ENCODE measurements at places on chromosomes 16 and 17. TPM values are rescaled to one million over a fixed set of nuclear protein-coding genes. Genes with fewer than 3 reads are reported as not detected.

DNA sequence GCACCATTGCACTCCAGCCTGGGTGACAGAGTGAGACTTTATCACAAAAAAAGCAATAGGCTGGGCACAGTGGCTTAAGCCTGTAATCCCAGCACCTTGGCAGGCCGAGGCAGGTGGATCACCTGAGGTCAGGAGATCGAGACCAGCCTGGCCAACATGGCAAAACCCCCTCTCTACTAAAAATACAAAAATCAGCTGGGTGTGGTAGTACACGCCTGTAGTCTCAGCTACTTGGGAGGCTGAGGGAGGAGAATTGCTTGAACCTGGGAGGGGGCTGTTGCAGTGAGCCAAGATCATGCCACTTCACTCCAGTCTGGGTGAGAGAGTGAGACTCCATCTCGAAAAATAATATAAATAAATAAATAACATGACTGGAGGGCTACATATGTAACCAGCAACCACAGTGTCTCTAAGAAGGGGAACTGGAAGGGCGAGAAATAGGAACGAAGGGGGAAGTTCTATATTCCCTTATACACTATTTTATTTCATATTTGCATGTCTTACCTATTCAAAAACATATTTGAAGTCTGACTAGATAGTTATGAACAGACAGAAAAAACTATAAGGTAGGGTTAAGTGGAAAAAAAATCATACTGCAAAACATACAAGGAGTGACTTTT is 25.9 kb downstream of the MYH11 start:
- no peak for DNase-seq

DNA sequence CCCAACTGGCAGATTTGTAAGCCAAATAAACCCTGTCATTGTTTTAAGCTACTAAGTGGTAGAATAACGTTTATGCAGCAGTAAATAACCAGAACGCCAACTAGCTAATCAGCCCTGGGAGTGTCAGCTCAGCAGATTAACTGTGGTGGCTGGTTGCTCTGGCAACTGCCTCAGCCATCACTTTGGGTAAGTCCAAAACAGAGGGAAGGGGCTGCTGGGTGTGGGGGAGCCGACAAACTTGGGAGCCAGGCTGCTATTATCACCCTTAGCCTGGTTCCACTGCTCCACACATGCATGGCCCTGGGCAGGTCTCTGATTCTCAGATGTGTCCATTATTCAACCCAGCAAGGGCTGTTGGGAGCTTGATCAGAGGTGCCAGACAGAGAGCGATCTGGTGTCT is 22.2 kb upstream of the RHOT1 start:
- H3K27me3 ChIP-seq, result no peaks in the 10 kb centered on the region
- no peak for DNase-seq
- H3K4me1 ChIP-seq, result no peaks in the 10 kb centered on the region
- no peak overlapping the region for H3K4me3 ChIP-seq

DNA sequence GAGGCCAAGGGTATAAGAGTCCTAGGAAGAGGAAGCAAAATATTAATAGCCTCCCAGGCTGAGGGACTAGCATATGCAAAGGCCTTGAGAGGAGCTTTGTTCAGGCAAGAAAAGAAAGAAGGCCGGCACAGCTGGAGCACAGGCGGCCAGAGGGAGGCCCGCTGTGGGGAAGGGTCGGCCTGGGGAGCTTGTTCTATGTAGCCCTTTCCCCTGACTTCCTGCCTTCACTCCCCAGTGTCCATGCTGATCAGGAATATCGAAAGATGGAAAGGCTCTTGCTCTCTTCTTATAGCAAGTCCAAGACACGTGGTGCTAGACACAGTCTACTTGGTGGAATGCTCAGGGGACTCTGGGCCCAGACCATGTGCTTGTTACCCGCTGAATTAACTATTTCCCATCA is 27.4 kb upstream of the HAS3 start:
- no peak overlapping the region for H3K4me3 ChIP-seq
- H3K27ac ChIP-seq, result no peak overlapping the region

GRCh38 chr16:19666477-19666876 is 51.5 kb downstream of the KNOP1 start:
- no peaks in the 10 kb centered on the region for H3K27me3 ChIP-seq
- H3K36me3 ChIP-seq, result no peaks in the 10 kb centered on the region
- DNase-seq, result no peak

GRCh38 chr17:7992516-7992915 is 9.9 kb upstream of the GUCY2D start:
- no peak overlapping the region for H3K27ac ChIP-seq
- H3K27me3 ChIP-seq, result no peaks in the 10 kb centered on the region
- DNase-seq, result no peak
- H3K36me3 ChIP-seq, result no peaks in the 10 kb centered on the region

- no peaks in the 10 kb centered on the region for H3K27me3 ChIP-seq
- H3K4me1 ChIP-seq, result no peaks in the 10 kb centered on the region
- no peak for DNase-seq
- H3K4me3 ChIP-seq, result no peak overlapping the region
Observed at GRCh38 chr16:48098472-48098871, 57.3 kb downstream of the ABCC12 start.

DNA sequence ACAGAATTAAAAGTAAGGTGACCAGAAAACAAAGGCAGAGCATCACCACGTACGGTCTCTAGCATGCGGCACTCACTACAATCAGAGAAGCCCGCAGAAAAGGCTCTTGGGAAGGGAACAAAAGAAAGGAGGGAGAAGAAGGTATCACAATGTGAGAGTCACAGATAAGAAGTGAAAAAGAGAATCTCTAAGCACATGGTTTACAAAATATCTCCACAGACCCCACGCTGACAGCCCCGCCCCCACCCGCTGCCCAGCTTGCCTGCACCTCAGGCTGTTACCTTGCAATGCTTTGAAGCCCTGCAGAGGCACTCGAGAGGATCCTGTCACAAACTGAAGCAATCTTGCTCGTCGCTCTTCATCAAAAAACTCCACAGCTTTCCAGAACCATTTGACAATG is 40.5 kb downstream of the CEP95 start:
- peaks cover 94% of the 10 kb centered on the region for H3K36me3 ChIP-seq
- no peak overlapping the region for H3K4me3 ChIP-seq
- no peaks in the 10 kb centered on the region for H3K27me3 ChIP-seq
- H3K4me1 ChIP-seq, result no peaks in the 10 kb centered on the region
- no peak overlapping the region for H3K27ac ChIP-seq
- DNase-seq, result no peak

DNA sequence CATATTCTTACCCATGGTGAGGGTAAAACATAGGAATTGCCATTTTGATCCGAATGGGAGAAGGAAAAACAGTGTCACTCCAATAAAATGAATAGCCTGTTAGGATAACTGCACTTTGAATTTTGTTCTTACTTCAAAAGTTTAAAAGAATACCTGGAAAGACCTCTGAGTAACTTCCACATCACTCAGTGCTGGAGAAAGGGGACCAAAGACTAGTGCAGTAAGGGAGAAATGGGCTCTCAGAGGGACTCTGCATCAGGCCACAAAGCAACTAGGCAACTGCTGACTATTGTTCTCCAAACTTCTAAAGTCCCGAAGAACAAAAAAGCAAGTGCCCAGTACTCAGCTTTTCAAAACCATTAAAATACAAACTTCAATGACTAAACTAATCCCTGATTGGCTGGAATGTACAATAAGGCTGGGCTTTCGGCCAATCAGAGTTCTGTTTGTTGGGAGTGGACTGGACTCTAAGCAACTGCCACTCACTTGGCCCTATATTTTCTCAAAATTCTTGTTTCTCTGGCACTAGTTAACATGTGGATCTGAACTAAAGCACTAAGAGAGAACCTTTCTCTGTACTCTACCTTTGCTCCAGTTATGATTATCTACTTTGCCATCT is 6.2 kb downstream of the DNAJC7 start:
- no peak for DNase-seq
- no peak overlapping the region for H3K27ac ChIP-seq
- no peaks in the 10 kb centered on the region for H3K27me3 ChIP-seq
- H3K36me3 ChIP-seq, result no peaks in the 10 kb centered on the region

DNA sequence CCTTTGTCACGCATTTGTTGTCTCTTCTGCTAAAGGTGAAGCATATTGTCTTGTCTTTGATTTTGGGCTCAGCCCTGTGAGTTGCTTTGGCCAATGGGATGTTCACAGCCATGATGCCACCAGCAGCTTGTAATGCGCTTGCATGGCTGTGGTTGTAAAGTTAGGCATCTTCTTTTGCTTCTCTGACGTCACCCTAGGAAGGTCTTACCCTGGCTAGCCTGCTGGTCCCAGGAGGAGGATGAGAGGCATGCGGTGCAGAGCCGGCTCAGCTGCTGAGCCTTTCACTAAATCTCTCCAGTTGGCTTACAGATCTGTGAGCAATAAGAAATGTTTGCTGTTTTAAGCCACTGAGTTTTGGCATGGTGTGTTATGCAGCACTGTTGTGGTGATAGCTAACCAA is 40.8 kb downstream of the IRX6 start:
- no peaks in the 10 kb centered on the region for H3K27me3 ChIP-seq
- H3K36me3 ChIP-seq, result no peaks in the 10 kb centered on the region
- peaks cover 6% of the 10 kb centered on the region for H3K4me1 ChIP-seq
- DNase-seq, result no peak
- H3K27ac ChIP-seq, result no peak overlapping the region

DNA sequence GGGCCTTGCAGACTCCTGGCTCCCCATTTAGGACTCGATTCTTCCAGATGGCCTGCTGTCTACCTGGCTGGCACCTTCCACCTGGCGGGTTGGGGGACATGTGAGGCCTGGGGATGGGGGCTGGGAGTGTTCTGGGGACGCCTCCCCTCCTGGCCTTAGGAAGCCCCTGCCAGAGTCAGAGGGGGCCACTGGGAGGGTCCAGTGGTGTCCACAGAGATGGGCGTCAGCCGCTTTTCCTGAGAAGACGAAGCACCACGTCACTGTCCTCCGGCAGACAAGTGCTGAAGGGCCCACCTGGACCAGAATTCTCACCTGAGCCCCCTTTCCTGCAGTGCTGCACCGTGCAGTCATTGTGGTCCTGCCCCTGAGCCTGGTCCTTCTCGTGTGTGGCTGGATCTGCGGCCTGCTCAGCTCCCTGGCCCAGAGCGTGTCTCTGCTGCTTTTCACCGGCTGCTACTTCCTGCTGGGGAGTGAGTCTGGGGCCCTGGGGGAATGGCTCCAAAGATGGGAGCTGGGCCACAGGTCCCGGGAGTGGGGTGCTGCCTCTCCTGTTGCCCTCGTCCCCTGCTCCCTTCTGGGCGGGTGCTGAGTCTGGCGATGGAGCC is 2.9 kb downstream of the TMEM235 start:
- H3K27me3 ChIP-seq, result peaks cover 33% of the 10 kb centered on the region
- no peaks in the 10 kb centered on the region for H3K4me1 ChIP-seq
- H3K27ac ChIP-seq, result no peak overlapping the region
- DNase-seq, result no peak
- no peaks in the 10 kb centered on the region for H3K36me3 ChIP-seq

GRCh38 chr17:82301300-82301915 is 16.0 kb downstream of the CD7 start:
- H3K27ac ChIP-seq, result no peak overlapping the region
- no peaks in the 10 kb centered on the region for H3K36me3 ChIP-seq
- no peak for DNase-seq
- H3K4me3 ChIP-seq, result no peak overlapping the region

GRCh38 chr16:73845238-73846006 is 451.2 kb upstream of the PSMD7 start:
- H3K27ac ChIP-seq, result no peak overlapping the region
- H3K27me3 ChIP-seq, result no peaks in the 10 kb centered on the region
- no peaks in the 10 kb centered on the region for H3K36me3 ChIP-seq
- no peak for DNase-seq

DNA sequence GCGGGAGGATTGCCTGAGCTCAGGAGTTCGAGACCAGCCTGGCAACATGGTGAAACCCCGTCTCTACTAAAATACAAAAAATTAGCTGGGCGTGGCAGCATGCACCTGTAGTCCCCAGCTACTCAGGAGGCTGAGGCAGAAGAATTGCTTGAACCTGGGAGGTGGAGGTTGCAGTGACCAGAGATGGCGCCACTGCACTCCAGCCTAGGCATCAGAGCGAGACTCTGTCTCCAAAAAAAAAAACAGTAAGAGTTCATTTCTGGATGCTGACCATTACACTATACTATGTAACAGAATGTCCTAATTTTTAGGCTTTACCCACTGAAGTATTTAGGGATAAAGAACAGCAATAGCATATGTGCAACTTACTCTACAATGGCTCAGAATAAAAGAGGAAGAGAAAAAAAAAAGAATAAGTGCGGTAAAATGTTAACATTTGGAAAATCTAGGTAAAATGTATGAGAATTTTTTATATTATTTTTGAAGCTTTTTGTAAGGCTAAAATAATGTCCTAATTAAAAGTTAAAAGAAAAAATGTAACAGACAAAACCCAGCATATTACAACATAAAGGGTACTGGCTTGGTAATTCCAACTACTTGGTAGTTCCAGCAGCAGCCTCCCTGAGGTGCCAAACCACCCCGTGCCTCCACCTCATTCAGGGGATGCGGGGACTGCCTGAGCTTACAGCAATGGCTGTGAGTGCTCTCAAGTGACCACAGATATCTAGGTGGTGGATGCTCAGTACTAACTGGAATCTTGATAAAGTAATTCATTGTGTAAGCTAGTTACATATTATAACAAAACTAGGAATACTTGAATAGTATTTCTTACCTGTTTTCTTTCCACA is 10.9 kb downstream of the COPS3 start:
- no peaks in the 10 kb centered on the region for H3K27me3 ChIP-seq
- H3K4me3 ChIP-seq, result no peak overlapping the region
- H3K27ac ChIP-seq, result no peak overlapping the region
- H3K36me3 ChIP-seq, result peaks cover 99% of the 10 kb centered on the region

- peaks cover 69% of the 10 kb centered on the region for H3K4me1 ChIP-seq
- H3K27ac ChIP-seq, result peak overlapping the region; percentile 72
- no peaks in the 10 kb centered on the region for H3K27me3 ChIP-seq
- peak overlapping the region; percentile 37 for H3K4me3 ChIP-seq
- peak; percentile 86 for DNase-seq
Observed at GRCh38 chr17:81422776-81423697, 27.8 kb downstream of the BAHCC1 start.

DNA sequence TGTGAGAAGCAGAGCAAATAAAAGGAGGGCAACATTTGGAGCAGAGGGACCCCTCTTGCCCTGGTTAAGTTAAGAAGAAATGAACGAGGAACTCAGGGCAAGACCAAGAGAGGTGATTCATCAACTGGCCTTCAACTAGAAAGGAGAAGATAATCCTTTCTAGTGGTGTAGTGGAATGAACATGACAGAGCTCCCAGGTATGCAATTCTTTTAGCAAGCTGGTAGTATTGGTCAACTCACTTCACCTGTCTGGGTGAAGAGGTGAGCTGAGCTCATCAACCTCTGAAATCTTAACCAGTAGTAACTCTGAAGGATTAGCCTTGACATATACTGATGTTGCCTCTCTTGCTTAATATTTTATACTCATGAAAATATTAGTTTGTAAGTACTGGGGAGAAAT is 1024.7 kb upstream of the GOT2 start:
- H3K4me3 ChIP-seq, result no peak overlapping the region
- no peaks in the 10 kb centered on the region for H3K27me3 ChIP-seq
- DNase-seq, result no peak
- H3K36me3 ChIP-seq, result no peaks in the 10 kb centered on the region
- H3K27ac ChIP-seq, result no peak overlapping the region

GRCh38 chr16:80038566-80038965 is 438.0 kb upstream of the MAF start:
- H3K4me3 ChIP-seq, result no peak overlapping the region
- no peaks in the 10 kb centered on the region for H3K36me3 ChIP-seq
- DNase-seq, result no peak
- no peaks in the 10 kb centered on the region for H3K27me3 ChIP-seq

Gene PMFBP1
- 0.21 TPM for total RNA-seq

Gene HEATR9
- total RNA-seq, result not detected

Gene ABCA6
- 8.7 TPM for total RNA-seq

Gene PABPN1L
- not detected for total RNA-seq

Gene CCL8
- not detected for total RNA-seq

Measured in psoas muscle (tissue), 8 donors.